ENCODE measurements at places on chromosomes 12 and 14.

DNA sequence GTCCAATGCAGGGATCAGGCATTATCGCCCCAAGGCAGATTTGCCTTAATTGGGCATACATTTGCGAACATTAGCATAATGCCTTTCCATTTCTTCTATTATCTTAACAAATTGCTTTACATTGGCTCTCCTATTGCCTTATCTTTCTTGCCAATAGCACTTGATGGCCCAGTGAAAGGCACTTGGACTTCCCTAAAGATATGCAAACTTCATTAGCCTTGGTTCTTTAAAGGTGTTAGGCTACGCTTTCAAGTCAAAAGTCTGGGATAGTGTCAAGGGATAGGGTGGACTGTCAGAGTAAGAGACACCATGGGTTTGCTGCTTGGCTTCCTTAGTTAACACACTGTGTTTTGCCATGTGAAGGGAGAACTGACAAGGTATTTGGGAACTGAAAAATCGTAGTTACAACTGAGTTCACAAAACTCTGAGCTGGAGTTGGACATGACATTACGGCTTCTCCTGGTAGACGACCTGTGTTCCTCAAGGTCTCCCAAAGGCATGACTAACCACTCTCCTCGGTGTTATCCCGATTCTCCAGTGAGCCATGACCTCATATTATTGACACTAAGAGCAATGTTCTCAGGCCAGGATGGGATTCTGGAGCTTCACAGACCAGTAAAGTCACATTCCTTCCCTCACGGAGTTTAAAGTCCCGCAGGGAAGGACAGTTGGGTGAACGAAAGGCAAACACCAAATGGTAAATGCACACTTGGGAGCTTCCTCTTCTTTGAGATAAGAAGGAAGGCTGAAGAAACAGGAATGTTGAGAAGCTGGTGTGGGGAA is 65.2 kb downstream of the TBC1D30 start:
- no peak for DNase-seq

DNA sequence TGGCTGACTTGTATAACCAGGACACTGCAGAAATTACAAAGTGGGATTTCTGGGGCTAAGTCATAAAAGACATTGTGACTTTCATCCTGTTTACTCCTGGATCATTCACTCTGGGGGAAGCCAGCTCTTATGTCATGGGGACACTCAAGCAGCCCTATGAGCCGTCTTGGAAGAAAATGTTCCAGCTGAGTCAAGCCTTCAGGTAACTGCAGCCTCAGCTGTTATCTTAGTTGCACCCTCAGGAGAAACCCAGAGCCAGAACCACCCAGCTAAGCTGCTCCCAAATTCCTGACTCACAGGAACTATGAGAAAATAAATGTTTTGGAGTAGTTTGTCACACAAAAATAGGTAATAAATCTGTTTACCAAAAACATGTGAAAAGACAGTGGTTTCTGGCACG is 43.1 kb upstream of the GXYLT1 start:
- no peak for DNase-seq

GRCh38 chr14:79643132-79643531 is 568.2 kb downstream of the DIO2 start:
- DNase-seq = no peak

DNA sequence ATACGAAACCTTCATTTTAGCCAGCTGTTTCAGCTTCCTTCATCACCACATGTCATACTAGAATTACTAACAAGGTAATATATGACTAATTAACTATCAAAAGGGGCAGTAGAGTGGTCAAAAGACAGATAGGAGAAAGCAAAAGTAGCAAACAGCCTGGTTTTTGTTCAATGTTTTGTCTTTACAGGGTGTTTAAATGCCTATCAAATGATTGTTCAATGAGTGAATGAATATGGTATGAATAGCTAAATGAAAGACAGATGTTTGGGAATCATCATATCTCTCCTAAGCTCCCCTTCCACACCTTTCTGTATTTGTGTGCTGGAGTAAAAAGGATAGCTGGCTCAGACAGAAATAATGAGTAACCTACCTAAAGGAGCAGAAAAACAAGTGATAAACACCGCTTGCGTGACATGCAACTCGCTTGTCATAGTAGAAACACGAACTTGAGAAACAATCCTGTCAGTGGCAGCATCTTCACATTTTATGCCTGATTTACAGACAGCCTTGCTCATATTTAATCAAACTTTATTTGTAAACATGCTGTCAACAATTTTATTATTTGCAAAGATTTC is 34.2 kb downstream of the ABCC9 start:
- no peak for DNase-seq

GRCh38 chr12:69822201-69822860 is 2.7 kb upstream of the MYRFL start:
- no peak for DNase-seq

- DNase-seq = no peak
Observed at GRCh38 chr12:131097202-131098177, 143.8 kb downstream of the ADGRD1 start.

DNA sequence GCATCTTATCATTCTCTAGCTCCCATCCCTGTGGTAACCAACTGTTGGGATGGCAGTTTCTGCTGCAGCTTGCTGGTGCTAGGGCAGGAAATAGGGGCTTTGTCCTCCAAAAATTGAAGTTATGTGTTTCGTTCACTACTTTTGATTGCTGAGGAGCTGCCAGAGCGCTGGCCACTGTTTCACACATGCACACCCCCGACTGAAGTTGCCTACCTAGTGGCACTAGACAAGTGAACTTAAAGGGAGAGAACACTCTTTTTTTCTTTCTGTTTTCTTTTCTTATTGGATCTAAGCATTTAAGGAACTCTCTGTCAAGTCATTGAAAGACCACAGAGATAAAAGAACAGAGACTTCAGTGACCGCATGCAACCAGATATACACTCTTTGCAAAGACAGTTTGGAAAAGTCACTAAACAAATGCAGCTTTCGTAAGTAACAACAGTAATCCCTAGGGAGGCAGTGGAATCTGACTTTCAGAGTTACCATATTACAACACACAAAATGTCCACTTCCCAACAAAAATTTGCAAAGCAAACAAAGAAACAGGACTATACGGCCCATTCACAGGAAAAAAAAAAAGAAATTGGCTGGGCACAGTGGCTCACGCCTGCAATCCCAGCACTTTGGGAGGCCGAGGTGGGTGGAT is 12.0 kb downstream of the TFCP2 start:
- DNase-seq = no peak

DNA sequence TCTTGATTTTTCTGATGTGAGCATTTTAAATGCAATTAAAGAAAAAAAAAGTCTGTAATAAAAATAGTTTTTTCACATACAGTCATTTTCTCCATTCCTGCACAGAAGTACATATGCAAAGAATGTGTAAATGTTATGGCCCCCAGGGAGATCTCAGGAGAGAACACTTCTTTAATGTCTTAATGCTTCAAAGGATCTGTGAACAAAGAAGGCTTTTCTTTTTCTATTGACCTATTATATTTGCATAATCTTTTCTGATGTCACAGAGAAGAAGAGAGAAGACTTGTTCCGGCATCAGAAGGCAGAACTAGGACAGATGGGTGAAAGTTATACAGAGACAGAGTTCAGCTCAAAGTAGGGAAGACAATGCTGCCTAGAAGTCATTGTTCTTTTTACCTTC is 413.5 kb upstream of the STXBP6 start:
- DNase-seq = no peak

DNA sequence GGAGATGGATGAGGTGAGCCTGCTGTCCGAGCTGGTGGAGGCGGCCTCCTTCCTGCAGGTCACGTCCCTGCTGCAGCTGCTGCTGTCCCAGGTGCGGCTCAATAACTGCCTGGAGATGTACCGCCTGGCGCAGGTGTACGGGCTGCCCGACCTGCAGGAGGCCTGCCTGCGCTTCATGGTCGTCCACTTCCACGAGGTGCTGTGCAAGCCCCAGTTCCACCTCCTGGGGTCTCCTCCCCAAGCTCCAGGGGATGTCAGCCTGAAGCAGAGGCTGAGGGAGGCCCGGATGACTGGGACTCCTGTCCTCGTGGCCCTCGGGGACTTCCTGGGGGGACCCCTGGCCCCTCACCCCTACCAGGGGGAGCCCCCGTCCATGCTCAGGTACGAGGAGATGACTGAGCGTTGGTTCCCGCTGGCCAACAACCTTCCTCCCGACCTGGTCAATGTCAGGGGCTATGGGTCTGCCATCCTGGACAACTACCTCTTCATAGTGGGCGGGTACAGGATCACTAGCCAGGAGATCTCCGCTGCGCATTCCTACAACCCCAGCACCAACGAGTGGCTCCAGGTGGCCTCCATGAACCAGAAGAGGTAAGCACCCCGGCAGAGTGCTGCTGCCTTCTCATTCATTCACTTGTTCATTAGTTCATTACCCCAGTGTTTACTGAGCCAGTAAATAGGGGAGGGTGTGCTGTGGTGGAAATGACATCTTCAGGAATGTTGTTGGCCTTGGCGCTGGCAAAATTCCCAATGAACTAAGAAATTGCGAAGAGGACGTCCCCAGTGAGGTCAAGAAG is 774 bp upstream of the MANSC4 start:
- no peak for DNase-seq

- DNase-seq = no peak
Observed at GRCh38 chr14:67837011-67837624, 17.5 kb downstream of the RAD51B start.

GRCh38 chr12:123264642-123265041 is 7.0 kb downstream of the CDK2AP1 start:
- DNase-seq = no peak

DNA sequence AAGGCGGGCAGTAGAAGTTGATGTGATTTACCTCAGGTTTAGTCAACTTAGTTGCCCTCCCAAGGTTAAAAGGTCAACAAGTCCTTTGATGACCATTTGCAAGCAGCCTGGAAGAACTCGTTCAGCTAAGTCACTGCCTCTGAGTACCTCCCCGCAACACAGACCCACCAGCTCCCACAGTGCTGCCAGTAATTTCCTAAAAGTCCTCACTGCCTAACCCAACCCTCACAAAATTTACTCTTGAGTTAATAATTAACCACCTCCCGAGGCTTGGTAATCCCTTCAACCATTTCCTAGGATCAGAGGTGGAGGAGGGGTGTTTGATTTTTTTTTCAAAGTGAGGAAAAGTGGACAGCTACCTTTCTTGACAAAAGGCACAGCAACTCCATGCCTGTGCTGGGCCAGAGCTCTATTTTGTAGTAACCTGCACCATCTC is 55.8 kb downstream of the MAP3K9 start:
- no peak for DNase-seq

GRCh38 chr14:92649934-92650545 is 98.4 kb downstream of the LGMN start:
- no peak for DNase-seq

- no peak for DNase-seq
Observed at GRCh38 chr12:32918890-32919801, 22.6 kb upstream of the PKP2 start.

DNA sequence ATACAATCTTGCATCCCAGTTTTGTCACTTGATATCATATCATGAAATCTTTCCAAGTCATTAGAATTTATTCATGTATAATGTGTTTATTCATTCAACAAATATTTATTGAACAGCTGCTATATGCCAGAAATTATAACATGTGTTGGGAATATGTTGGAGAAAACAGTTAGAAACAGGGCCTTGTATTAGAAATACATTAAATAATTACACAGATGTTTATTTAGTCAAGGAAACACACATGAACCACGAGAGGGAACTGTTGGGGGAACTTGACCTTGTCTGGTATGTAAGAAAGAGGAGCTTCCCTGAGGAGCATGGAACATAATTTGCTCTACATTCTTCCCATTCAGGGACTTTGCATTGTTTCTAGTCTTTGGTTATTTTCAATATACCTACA is 191.7 kb upstream of the FRMD6 start:
- no peak for DNase-seq

- DNase-seq = no peak
Observed at GRCh38 chr14:96403409-96403808, 11.5 kb downstream of the AK7 start.

GRCh38 chr14:35435177-35435576 is 30.6 kb upstream of the NFKBIA start:
- no peak for DNase-seq

DNA sequence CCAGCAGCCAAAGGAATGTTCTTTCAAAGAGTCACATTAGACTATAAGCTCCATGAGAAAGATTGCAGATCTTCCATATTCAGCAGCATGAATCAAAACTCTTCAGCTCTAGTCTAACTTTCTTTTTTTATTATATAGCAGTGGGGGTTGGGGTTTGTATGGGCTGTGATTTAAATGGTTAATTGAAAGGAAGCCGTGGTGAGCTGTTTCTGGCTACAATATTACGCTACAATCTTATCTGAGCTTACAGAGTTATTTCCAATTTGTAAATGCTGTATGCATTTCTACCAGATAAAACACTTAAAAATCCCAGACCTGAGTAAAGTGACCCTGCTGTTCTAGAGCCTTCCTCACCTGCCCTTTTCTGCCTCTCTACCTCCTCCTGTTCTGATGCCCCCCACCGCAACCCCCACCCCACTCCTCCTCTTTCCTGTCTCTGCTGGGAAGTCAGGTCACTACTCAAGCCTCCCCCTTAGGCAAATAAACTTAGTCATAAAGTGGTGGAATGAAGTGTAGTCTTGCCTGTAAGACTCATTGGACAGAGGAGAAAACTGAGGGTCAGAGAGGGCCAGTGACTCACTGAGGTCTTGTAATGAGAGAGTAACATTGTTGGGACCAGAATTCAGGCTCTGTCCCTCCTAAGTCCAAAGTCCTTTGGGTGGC is 1089.5 kb downstream of the BCL11B start:
- peak; percentile 20 for DNase-seq

- no peak for DNase-seq
Observed at GRCh38 chr14:69543341-69544115, 31.1 kb downstream of the CCDC177 start.

- DNase-seq = no peak
Observed at GRCh38 chr14:69662636-69663299, 51.4 kb downstream of the SUSD6 start.

DNA sequence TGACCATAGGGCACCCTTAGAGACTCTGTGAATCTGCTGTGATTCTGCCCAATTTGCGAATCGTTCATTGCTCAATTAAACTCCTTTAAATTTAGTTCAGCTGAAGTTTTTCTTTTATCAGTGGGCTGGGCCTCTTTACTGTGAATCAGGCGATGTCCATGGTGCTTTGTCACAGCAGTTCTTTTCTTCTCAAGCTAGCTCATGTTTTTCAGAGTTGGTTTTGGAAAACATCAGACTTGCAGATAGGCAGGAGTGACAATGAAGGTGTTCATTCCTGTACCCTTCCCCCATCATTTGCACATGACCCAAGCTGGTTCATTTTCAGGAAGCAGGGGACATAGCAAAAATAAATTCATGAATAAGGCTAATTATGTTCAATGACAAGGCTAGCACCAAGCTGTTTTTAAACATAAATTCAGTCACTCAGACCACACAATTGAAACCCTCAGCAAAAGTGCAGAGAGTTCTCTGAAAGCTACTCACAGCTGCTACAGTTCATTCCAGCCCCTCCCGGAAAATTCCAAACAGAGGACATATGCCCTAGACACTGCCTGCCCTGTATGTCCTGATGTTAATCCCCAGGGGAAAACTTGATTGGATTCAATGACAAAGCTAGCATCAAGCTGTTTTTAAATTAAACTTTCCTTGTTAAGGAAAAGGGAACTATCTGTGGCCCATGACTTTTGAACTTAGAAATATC is 383.3 kb downstream of the C12orf75 start:
- DNase-seq = no peak

DNA sequence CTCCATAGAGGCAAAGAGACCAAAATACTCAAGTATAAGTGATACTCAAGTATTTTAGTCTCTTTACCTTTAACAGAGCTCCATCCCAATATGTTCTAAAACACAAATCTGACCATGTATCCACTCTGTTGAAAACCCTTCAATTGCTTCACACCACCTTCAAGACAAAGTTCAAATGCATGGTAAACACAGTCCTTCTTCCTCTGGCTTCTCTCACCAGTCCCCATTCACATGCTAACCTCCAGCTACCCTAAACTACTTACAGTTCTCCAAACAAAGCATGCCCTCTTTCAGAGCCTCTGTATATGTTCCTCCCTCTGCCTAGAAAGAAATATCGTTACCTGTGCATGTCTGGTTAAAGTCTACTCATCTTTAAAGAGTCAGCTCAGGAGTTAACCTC is 100.2 kb downstream of the NUMB start:
- no peak for DNase-seq
